T-helper 17 cell (primary cell): ENCODE measurements at places on chromosomes 7 and 10. TPM values are rescaled to one million over a fixed set of nuclear protein-coding genes. Genes with fewer than 3 reads are reported as not detected.

The ADCY1 gene
- not detected for total RNA-seq

The GARS1 gene
- total RNA-seq, result 84.6 TPM

The LBX1 gene
- not detected for total RNA-seq

The PRTFDC1 gene
- total RNA-seq, result 0.40 TPM

The CFAP46 gene
- total RNA-seq, result not detected

The PDE1C gene
- not detected for total RNA-seq

The PLCE1 gene
- not detected for total RNA-seq

The EXOC4 gene
- total RNA-seq, result 96.6 TPM

The CYP3A4 gene
- not detected for total RNA-seq

The CACNB2 gene
- not detected for total RNA-seq

The SORCS1 gene
- total RNA-seq, result not detected

The GNAT3 gene
- not detected for total RNA-seq

The AUTS2 gene
- total RNA-seq, result 84.2 TPM

The UFSP1 gene
- total RNA-seq, result 2.2 TPM

The PRKG1 gene
- 4.1 TPM for total RNA-seq

The SEPTIN7 gene
- total RNA-seq, result 220 TPM

The MMD2 gene
- total RNA-seq, result not detected

The CPXM2 gene
- not detected for total RNA-seq

The AGMO gene
- total RNA-seq, result not detected

The JAKMIP3 gene
- total RNA-seq, result 0.39 TPM

The ZNF727 gene
- not detected for total RNA-seq

The BUB3 gene
- 105 TPM for total RNA-seq

The VWA2 gene
- not detected for total RNA-seq

The SAP25 gene
- total RNA-seq, result 33.1 TPM

The CLCN1 gene
- total RNA-seq, result not detected

The PSD gene
- total RNA-seq, result 5.1 TPM

The MMRN2 gene
- total RNA-seq, result 1.6 TPM

The TAS2R4 gene
- 0.37 TPM for total RNA-seq
